T follicular helper cell (primary cell): ENCODE measurements at places on chromosomes 3 and 15.

- DNase-seq, result no peak
Observed at GRCh38 chr3:73926360-73927202, 301.8 kb upstream of the PDZRN3 start.

GRCh38 chr15:25890529-25890928, 27.4 kb upstream of the ATP10A start:
- DNase-seq, result no peak

DNA sequence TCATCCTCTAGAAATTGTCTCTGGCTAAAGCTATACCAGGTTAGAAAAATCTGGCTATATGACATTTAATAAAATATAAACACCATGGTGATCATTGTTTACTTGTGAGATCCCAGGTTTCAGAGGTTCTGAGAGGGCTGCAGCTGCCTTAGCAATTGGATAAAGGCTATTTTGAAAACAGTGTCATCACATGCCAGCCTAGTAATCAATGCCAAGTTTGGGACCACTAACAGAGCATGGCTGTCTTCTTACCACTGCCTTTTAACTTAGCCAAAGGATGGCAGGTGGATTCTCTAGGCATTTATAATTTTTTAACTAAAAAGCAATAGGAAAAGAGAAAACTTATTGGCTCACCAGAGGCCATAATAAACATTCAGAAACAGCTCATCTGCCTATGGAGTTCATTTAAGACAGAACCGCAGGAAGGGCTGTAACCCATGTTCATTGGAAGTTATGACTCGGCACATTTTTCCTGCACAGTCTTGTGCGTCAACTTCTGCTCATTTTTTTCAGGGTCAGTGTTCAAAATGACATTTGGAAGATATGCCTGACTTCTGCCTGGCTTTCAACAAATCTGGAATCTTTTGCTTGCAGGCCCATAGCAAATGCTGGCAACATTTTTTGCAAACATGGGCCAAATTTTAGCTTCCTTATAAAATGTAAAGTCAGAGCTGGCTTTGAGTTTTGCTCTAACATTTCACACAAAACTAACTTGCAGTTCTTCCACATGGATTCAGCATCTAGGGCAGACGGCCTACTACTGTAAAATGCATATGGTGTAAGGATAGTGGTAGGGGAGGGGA, 476.0 kb upstream of the TBL1XR1 start:
- DNase-seq, result no peak

GRCh38 chr15:69116391-69116790, 44.0 kb upstream of the GLCE start:
- DNase-seq, result no peak

GRCh38 chr3:86991482-86991815, 500 bp upstream of the VGLL3 start:
- DNase-seq, result no peak

DNA sequence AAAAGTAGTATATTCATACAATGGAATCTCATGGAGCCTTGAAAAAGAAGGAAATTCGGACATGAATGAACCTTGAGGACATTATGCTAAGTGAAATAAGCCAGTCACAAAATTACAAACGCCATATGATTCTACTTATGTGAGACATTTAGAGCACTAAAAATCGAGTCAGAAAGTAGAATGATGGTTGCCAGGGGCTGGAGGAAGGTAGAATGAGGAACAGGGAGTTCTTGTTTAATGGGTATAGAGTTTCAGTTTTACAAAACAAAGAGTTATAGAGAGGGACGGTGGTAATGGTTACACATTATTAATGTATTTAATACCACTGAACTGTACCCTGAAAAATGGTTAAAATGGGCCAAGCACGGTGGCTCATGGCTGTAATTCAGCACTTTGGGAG, 19.5 kb downstream of the UBXN7 start:
- DNase-seq, result no peak

GRCh38 chr15:47955021-47955420, 165.8 kb upstream of the SLC24A5 start:
- no peak for DNase-seq

DNA sequence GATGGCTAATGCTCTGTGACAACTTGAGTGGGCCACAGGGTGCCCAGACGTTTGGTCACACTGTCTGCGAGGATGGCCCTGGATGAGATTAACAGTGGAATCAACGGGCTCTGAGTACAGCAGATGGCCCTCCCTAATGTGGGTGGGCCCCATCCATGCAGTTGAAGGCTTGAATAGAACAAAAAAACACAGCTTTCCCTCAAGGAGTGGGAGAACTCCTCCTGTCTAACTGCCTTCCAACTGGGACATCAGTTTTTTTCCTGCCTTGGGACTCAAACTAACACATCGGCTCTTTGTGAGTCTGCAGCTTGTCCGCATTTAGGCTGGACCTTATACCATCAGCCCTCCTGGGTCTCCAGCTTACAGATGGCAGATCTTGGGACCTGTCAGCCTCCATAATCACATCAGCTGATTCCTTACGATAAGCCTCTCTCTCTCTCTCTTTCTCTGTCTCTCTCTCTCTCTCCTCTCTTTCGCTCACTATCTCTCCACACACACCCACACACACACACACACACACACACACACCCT, 20.8 kb downstream of the FAM174B start:
- no peak for DNase-seq

- DNase-seq, result no peak
Observed at GRCh38 chr3:13588221-13588701, 39.3 kb downstream of the FBLN2 start.

DNA sequence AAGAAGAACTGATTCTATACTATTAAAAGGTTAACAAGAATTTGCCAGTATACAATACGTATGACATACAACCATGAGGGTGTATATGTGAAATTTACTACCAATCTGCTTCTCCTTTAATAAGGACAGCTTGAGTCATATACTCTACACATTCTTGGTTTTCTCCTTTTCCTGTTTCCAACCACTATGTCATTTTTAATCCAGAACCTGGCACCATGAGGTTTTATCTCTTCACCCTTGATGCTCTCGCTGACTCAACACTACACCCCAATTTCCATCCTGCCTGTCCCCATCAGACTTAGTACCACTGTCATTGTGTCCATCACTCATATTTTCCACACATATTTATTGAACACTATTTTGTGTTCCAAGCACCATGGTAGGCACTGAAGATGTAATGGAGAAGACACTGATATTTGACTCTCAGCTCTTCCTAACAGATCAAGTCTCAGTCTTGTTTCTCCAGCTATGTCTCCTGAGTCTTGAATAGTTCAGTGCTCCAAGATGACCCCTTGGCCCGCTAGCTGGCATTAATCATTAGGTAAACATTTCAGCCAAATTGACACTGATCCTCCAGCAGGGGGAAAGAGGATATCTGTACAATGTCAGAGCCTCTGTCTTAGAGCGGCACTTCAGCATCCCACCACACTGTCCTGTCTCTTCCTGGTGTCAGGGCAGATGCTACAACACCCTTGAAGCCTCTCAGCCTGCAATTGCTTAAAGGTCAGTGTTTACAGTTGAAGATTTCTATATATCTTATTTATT, 11.2 kb upstream of the COL8A1 start:
- no peak for DNase-seq

DNA sequence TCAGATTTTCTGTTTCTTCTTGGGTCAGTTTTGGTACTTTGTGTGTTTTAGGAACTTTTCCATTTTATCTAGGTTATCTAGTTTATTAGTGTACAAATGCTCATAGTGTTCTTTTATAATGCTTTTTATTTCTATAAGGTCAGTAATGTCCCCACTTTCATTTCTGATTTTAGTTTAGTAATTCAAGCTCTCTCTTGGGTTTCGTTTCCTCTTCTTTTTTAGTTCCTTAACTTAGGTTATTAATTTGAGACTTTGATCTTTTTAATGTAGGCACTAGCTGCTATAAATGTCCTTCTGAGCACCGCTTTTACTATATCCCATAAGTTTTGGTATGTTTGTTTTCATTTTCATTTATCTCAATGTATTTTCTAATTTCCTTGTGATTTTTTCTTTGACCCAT, 27.0 kb upstream of the CD200R1L start:
- DNase-seq, result no peak

DNA sequence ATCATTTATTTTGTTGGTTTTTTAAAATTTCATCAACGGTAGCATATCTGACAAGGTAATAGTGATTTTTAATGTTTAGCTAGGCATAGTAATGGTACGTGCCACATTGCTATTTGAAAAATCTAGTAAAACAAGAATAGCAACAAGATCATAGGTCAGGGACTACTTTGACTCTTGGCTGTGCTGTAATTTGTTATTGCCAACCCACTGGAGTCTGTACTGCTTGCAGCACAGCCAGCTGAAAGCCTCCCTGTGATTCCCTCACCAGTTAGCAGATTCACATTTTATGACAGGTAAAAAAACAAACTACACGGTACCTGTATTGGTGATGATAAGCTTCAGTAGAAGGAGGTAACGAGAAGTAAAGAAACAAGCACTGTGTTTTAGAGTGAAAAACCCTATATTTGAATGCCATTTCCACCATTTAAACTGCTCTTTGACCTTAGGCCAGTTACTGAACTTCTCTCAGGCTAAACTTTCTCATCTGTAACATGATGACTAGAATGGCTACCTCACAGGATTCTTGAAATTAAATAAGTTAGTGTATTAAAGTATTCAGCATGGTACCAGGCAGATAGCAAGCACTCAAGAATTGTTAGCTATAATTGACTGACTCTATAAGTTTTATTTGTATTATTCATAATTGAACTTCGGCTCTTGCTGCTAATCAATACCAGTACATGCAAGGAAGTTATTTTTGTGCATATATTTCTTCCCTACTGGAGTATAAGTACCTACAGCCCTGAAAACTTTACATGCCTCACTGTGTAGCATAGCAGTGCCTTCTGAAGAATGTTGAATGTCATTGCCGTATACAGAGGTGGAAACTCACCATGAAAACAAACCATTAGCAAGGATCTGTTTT, 16.1 kb downstream of the FILIP1L start:
- DNase-seq, result no peak

GRCh38 chr3:120092474-120092873, 1.8 kb downstream of the GSK3B start:
- DNase-seq, result no peak
